ENCODE measurements at places on chromosomes 1 and 21.

DNA sequence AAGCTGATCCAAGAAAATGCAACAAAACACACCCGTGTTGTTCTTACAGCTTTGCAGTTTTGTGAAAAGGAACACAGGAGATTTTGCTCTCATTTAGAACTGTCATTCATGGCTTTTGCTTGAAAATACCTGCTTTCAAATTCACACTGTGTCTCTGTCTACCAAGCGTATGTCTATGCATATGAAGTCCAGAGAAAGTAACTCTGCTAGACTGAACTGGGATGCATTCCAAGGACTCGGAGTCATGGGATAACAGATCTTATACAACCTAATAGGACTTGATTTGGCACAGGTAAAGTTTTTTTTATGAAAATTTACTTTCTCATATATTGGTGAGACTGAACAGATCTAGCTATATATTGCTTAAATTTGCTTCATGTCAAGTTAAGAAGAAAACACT is 102.4 kb downstream of the PTGER3 start:
- DNase-seq: no peak

DNA sequence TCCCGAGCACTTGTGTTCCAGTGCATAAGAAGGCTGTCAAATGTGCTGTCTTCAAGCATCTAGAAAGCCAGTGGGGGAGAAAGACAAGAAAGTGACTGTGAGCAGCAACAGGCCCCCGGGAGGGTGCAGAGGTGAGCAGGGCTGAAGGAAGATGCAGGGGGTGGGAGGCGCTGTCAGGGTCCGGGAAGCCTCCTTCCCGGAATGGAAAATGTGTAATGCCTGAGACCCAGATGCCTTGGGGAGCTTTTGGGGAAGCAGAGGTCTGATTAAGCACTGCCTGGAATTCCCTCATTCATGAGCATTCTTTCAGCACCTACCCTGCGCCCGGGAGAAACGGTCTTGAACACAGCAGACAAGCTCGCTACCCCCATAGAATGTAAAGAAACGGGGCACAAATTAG is 1.3 kb downstream of the NPHP4 start:
- no peak for DNase-seq

DNA sequence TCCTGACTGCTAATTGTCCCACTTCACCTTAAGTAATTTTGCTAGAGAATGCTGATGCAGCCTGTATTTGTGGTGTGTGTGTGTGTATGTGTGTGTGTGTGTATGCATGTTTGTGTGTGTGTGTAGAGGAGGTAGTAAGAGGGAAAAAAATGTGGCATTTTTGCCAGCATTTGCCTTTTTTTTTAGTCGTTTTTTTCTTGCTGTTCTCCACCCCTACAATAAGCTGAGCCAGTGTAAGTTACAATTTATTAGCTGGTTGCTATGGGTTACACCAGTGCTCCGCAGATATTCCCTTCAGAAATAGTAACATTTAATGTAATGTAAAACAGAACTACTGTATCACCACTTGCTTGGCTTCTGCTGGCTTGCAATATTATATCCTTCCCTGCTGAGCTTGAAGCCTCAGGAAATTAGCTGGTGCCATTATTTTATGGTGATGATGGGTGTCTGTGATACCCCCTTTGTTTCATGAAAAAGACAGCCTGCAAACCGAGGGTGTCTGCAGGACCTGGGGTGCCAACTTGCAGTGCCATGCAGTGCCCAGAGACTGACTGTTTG is 23.4 kb upstream of the IGSF3 start:
- DNase-seq: no peak

DNA sequence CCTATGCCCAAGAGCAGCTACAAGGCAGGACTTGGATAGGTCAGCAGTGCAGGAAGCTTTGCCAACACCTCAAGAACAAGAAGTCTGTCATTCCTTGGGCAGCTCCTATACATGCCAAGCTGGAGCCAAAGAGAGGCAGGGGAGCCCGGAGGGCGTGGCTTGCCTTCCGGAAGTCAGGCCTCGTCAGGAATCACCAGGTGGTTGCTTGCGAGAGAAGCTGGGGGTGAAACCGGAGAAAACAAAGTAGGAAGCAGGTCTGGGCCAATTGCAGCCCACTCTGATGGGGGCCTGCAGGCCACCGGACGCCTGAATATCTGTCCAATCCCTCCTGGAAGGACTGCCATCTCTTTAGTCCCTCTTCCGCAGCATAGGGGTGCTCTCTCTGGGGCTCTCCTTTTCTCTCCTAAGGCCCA is 794 bp upstream of the FAM76A start:
- no peak for DNase-seq

DNA sequence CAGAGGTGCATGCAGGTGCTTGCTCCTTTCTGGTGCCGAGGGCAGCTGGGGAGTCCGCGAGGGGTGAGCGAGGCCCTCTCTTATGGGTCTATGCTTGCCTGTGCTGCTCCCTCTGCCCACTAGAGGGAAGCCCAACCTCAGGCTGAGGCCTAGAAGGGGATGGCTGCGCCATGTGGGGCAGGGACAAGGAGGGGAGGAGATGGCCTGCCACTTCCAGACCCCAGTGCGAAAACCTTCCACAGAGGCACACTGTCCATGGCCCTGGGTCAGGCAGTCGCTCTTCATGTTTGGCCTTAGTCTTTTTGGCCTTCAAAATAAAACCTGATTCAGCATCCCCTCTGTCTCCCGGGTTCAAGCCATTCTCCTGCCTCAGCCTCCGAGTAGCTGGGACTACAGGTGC is 14.0 kb downstream of the RHBG start:
- peak; percentile 63 for DNase-seq

- no peak for DNase-seq
Observed at GRCh38 chr1:12245116-12245515, 15.3 kb downstream of the VPS13D start.

DNA sequence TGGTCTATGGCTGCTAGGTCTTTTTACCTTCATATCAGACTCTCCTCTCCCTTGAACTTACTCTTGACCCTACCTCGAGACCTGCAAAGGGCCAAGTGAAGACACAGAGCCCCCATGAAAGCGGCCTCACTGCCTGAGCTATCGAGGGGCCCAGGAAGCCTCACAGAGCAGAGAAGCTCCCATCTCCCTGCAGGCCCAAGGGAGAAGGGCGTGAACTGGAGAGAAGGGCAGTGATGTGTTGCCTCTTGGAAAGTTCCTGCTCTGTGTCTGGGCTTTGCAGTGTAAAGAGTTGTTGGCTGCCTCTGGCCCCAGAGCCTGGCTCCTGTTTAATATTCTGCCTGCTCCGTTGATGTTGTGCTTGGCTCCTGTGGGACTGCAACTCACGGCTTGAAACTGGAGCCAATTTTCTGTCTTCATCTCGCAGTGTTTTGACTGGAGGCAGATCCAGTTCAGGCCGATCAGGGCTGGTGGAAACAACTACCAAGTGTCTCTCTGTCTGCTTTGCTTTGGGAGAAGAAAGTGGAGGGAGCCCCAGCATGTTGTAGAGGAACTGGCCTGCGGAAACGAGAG is 4.3 kb downstream of the SERTAD4 start:
- DNase-seq: no peak

DNA sequence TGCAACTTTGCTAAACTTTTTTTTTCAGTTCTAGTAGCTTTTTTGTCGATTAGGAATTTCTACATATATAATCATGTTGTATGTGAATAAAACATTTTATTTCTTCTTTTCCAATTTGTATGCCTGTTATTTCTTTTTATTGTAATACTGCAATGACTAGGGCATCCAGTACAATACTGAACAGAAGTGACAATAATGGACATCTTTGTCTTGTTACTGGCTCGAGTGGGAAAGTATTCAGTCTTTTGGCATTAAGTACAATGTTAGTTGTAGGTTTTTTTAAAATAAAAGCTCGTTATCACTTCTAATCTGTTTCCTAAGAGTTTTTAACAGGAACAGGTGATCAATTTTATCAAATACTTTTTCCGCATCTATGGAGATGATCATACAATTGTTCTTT is 9.8 kb downstream of the STPG1 start:
- no peak for DNase-seq

- DNase-seq: no peak
Observed at GRCh38 chr1:206560007-206560716, 52.1 kb downstream of the EIF2D start.

DNA sequence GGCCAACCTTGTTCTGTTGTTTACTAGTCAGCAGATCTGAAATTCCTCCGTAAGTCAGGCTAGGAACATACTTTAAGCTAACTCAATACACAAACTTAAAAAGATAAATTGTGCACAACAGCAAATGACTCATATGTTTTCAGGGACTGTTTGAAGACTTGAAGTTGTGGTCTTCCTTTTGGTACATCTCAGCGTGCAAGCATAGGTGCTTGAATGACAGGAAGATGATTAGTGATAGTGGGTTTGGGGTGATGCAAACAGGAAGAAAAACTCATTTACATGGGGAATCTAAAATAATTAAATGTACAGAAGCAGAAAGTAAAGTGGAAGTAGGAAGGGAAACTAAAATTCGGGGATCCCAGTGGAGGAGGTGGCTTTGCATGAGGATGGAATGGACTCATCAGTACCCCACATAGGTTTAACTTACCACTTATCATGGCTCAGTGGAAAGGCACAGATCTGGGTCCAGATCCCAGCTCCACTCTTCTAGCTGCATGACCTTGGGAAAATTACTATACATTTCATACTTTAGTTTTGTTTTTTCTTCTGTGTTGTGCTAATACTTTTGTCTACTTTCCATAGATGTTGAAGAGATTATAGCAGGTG is 122.3 kb downstream of the XCL2 start:
- no peak for DNase-seq

- DNase-seq: no peak
Observed at GRCh38 chr1:179103999-179104398, 22.1 kb downstream of the TOR3A start.

DNA sequence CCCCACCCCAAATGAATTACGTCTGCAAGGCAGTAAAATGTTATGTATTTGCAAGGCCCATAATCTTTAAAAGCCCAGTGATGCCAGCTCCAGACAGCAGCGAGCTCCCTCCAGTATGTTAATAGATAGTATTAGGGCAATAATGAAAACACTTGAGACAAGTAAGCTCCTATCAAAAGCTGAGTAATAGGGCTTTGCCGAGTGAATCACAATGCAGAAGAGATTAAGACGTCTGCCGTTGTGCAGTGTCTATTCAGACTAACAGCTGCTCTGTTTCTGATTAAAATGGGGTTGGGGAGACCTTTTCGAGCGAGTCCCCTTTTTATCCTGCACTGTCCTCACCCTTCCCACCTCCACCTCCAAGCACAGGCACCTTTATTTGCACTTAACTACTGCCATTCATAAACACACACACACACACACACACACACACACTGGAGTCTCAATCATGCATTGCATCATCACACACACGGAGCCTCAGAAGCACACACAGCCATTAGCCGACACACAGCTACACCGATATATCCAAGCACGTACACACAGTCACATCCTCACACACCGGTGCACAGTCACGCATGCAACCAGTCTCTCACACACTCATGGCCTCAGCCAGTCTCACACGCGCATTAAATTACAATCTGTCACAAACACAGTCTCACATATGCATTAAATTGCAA is 46.0 kb upstream of the FOXO6 start:
- no peak for DNase-seq

- DNase-seq: no peak
Observed at GRCh38 chr1:234473118-234473517, 5.9 kb downstream of the TARBP1 start.

- DNase-seq: no peak
Observed at GRCh38 chr1:17314491-17314971, 6.5 kb downstream of the PADI4 start.

- no peak for DNase-seq
Observed at GRCh38 chr1:241677201-241677600, 25.1 kb downstream of the WDR64 start.

GRCh38 chr1:149937759-149938158 is 1.1 kb upstream of the MTMR11 start:
- DNase-seq: no peak

GRCh38 chr1:37850352-37850955 is 8.9 kb downstream of the MTF1 start:
- DNase-seq: peak; percentile 25

DNA sequence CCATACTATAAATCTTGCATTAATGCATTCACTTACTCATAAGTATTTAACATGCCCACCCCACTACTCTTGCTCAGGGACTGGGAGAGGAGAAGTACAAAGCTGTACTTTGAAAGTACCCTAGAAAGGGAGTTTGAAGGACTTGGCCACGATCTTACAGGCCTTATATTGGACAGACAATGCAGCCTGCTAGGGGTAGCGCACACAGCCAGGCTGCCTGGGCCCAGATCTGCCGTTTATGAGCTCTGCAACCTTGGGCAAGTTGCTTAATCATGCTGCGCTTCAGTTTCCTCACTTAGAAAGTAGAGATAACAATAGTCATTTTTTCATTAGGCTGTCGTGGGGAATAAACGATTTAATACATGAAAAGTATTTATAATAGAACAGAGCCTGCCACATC is 110.1 kb downstream of the CDC7 start:
- DNase-seq: no peak

DNA sequence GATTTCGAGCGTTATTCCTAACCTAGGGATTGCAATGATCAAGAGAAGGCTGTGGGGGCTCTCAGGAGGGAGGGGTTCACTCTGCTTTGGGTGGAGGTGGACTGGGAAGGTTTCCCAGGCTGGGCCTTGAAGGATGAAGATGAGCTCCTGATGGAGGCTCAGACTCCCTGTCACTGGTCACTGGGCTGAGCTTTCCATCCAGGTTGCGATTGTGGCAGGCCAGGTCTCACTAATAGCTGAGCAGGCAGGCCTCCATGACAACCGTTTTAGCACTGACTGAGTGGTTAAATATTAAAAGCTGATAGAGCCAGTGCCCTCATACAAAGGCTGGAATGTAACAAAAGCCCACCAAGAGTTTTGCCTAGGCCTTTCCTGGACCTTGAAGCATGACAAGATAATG is 36.2 kb upstream of the EFCAB14 start:
- no peak for DNase-seq

DNA sequence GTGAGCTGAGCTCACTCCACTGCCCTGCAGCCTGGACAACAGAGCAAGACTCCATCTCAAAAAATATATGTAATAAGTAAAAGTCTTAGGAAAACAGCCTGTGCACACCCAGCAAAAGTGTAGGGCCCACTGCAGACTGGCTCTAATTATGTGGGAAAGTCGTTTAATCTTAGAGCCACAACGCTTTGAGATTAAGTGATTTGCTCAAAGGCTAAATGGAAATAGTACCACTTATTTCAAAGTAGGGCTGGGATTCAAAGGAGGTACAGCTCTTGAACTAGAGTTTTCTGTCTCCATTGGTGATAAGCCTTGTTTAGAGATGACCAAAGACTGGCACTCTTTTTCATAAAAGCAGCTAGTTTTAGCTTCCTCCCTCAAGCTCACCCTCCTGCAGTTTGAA is 2.2 kb downstream of the TACSTD2 start:
- DNase-seq: no peak

GRCh38 chr1:100100202-100100601 is 32.5 kb downstream of the SASS6 start:
- no peak for DNase-seq

DNA sequence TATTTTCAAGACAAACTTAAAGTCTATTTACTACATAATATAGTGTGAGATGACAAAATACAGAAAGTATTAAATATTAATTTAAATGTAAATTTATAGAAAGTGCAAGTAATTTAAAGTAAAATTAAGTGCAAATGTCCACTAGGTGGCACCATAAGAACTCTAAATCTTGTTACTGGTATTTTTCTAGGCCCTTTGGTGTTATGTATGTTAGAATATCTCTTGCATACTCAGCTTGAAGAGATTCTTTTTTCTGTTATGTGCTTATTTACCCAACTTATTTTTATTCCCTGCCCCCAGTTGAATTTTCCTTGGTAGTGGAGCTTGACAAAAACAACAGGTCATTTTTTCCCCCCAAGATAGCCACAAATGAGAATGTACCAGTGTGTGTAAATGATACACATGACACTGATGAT is 71.5 kb downstream of the RPS6KC1 start:
- DNase-seq: no peak

- DNase-seq: no peak
Observed at GRCh38 chr1:91550961-91551360, 50.3 kb downstream of the CDC7 start.
